GM13977 (cell line): ENCODE measurements at places on chromosomes 1 and 21.

- DNase-seq, result no peak
Observed at GRCh38 chr1:225343618-225344017, 84.2 kb downstream of the LBR start.

GRCh38 chr1:10900251-10900651 is 103.8 kb upstream of the CASZ1 start:
- no peak for DNase-seq

- DNase-seq, result no peak
Observed at GRCh38 chr21:36321325-36322082, 1.5 kb downstream of the MORC3 start.

DNA sequence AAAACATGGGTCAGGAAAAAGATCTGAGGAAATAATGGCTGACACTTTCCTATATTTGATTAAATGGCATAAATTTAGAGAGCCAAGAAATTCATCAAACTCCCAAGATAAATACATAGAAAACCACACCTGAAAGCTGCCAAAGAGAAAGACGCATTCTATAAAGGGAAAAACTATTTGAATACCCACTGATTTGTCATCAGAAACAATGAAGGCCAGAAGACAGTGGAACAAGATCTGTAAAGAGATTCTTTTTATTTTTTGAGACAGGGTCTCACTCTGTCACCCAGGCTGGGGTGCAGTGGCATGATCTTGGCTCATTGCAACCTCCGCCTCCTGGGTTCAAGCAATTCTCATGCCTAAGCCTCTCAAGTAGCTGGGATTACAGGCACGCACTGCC is 17.4 kb downstream of the SDE2 start:
- no peak for DNase-seq

DNA sequence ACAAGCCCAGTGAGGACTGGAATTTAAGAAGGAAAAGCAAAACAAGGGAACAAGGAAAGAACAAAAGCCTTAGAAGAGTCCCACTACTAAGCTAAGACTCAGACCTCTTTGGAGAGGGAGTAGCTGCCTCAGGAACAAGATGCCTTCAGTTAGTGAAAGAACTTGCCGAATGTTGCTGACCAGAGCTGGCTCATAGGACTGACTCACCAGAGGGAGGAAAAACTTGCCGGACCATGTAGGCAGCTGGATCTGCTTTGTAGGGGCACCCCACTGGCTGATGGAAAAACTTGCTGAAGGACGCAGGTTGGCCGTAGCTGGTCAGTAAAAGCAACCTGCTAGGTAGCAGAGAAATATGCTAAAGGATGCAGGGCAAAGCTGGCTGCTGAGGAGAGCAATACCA is 15.3 kb upstream of the ZSWIM5 start:
- DNase-seq, result no peak

DNA sequence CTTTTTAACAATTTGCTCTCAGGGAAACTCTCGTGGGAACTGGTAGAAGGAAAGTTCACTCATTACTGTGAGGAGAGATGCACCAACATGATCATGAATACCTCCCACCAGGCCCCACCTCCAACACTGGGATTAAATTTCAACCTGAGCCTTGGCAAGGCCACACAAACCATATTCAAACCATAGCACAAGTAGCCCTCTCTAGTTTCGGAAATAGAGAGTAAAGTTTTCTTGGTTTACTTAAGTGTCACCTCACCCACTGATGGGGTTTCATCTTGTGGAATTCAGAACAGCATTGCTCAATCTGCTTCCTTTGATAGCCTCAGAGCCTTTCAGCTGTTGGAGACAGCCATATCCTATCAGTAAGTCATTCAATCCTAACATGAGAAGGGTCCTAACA is 25.5 kb upstream of the CCSAP start:
- DNase-seq, result no peak

GRCh38 chr21:44706706-44707581 is 4.4 kb downstream of the TSPEAR start:
- DNase-seq, result peak; percentile 21
